SJSA1 (cell line): ENCODE measurements at places on chromosomes 16 and 17.
A peak's percentile ranks its signal among the peaks of the same experiment; 100 is the strongest.

GRCh38 chr17:29461483-29462206 lies 71.5 kb downstream of the TAOK1 start:
- no peak overlapping the region for H3K27ac ChIP-seq
- no peaks in the 10 kb centered on the region for H3K4me1 ChIP-seq
- no peak overlapping the region for H3K4me3 ChIP-seq
- no peak for DNase-seq

GRCh38 chr16:52191531-52192134 lies 355.3 kb downstream of the TOX3 start:
- no peak overlapping the region for H3K4me3 ChIP-seq
- H3K27ac ChIP-seq = no peak overlapping the region
- no peaks in the 10 kb centered on the region for H3K4me1 ChIP-seq
- H3K36me3 ChIP-seq = no peaks in the 10 kb centered on the region
- DNase-seq = peak; percentile 25
- H3K27me3 ChIP-seq = no peaks in the 10 kb centered on the region

GRCh38 chr17:1197781-1198490 lies 18.2 kb upstream of the ABR start:
- peaks cover 12% of the 10 kb centered on the region for H3K4me1 ChIP-seq
- no peak overlapping the region for H3K4me3 ChIP-seq
- no peaks in the 10 kb centered on the region for H3K27me3 ChIP-seq
- DNase-seq = no peak

DNA sequence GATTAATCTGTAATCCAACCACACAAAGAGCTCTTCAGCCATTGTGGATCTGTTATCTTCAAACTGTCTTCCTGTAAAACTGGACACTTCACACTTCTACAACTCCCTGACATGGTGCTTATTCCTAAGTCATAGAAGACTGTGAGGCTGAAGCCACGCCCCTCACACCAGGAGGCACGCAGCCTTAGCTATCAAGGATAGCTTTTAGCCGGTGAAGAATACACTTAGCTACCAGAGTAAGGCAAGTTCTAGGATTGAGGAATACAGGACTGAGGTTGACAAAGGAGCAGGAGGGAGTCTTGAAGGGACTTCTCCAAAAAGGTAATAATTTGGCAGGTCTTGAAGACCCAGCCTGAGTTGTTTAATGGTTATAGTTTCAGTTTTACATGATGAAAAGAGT lies 79.8 kb upstream of the GAS7 start:
- no peak overlapping the region for H3K27ac ChIP-seq
- H3K36me3 ChIP-seq = no peaks in the 10 kb centered on the region
- no peak overlapping the region for H3K4me3 ChIP-seq
- no peaks in the 10 kb centered on the region for H3K27me3 ChIP-seq
- DNase-seq = no peak
- H3K4me1 ChIP-seq = no peaks in the 10 kb centered on the region

- no peaks in the 10 kb centered on the region for H3K4me1 ChIP-seq
- no peak overlapping the region for H3K27ac ChIP-seq
- DNase-seq = no peak
- H3K27me3 ChIP-seq = no peaks in the 10 kb centered on the region
- H3K36me3 ChIP-seq = no peaks in the 10 kb centered on the region
Measured at GRCh38 chr16:66588981-66589713, 9.9 kb downstream of the CMTM2 start.

DNA sequence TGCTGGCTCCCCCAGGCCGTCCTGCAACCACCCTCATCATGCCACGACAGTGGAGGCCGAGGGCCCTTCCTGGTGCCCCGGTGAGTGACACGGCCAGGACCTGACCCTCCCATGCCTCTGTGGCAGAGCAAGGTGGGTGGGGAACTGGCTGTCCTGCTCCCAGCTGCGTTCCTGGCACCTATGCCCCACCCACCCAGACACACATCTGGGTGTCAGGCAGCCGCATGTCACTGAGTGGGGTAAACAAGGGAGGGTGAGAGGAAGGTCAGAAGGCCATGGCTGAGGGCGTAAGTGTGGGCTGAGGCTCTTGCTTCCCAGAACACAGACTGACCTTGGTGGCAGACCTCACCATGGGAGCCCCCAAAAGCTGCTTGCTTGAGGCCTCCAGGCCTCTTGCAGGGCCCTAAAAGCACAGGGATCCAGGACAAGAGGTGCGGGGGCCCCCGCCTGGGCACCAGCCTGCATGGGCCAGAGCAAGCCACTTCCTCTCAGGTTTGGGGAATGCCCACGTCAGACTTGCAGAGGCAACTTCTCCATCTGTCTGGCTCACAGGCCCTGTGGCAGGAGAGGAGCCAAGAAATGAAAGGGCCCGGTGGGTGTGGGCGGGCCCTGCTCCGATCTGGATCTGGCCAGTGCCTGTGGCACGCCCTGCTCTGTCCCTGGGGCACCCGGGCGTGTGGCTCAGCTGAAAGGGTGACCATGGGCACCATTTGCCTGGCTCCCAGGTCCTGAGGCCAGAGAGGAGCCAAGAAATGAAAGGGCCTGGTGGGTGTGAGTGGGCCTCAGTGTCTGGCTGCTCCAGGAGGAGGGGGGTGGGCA lies 3.9 kb upstream of the CCDC57 start:
- DNase-seq = peak; percentile 86
- H3K36me3 ChIP-seq = peaks cover 15% of the 10 kb centered on the region
- no peaks in the 10 kb centered on the region for H3K27me3 ChIP-seq
- H3K4me3 ChIP-seq = no peak overlapping the region
- H3K27ac ChIP-seq = peak overlapping the region; percentile 99

DNA sequence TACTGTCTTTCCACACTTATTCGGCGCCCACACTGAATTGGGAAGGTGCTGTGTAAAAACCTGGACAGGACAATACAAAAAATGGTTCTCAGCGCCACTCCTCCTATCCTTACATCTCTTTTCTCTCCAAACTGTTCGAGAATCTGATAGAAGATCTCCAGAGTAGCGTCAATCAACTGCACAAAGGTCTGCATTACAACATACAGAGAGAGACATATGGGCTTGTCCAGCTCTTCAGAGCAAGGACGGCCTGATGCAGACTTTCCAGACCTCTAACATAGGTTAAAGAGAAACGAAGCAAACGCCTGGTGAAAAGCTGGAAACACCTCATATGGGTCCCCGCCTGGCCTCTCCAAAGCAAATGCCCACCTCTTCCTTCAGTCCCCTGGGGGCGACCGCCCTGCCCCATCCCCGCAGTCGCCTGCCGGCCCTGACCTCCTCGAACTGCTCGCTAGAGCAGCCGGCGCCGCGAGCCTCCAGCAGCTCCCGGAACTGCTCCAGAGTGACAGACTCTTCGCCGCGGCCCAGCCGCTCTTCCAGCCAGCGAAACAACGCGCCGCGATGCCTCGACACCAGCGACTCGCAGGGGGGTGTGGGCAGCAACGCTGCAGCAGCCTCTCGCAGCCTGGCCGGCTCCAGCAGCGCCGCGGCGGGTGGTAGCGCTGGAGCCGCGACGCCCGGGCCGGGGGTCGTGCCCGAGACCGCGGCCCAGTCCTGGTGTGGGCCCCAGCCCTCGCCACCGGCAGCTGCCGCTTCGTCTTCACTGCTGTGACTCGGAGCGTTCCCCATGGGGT lies 526 bp downstream of the ZZEF1 start:
- peaks cover 15% of the 10 kb centered on the region for H3K4me1 ChIP-seq
- DNase-seq = peak; percentile 10
- no peaks in the 10 kb centered on the region for H3K27me3 ChIP-seq
- H3K27ac ChIP-seq = peak overlapping the region; percentile 86
- H3K36me3 ChIP-seq = peaks cover 29% of the 10 kb centered on the region

DNA sequence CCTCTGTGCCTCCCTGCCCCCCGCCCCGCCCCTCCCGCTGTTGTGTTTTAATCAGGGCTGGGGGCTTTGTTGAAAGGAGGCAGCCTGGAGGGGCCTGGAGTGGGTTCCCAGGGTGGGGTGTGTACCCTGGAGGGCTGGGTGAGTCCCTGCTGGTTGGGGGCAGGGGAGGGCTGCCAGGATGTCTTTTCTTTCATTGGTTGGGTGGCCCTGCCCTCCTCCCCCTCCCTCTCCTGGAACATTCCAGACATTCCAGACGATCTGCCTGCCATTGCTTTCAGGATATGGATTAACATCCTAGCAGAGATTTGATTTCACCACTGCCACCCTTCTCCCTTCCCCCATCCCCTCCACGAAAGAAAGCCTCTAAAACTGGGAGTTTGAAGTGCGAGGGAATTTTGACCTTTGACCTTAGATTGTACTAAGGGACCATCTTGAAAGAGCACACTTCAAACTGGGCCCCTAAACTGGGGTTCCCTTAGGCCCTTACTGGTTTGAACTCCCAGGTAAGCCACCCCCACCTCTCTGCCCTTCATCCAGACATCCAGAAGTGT lies 25.3 kb downstream of the IGF2BP1 start:
- no peak overlapping the region for H3K4me3 ChIP-seq
- peaks cover 9% of the 10 kb centered on the region for H3K36me3 ChIP-seq
- peaks cover 32% of the 10 kb centered on the region for H3K4me1 ChIP-seq
- no peaks in the 10 kb centered on the region for H3K27me3 ChIP-seq
- peak; percentile 94 for DNase-seq

DNA sequence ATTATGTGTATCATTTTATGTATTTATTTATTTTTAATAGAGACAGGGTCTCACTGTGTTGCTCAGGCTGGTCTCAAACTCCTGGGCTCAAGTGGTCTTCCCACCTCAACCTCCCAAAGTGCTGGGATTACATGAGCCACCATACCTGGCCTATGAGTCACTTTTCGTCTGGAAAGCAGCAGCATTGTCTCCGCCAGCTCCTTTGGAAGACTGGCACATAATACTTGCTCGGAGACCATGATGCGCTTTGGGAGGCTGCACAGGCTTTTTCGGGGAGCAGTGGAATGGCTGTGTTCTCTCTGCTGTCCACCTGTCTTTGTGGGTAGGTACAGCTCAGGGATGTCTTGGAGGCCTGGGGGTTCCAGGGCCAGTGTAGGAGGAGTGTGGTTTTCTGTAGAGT lies 102.2 kb downstream of the AATF start:
- no peaks in the 10 kb centered on the region for H3K4me1 ChIP-seq
- no peaks in the 10 kb centered on the region; the same call in 1 of the 2 replicates for H3K36me3 ChIP-seq
- H3K27ac ChIP-seq = no peak overlapping the region

GRCh38 chr17:75463603-75464002 lies 7.2 kb downstream of the TMEM94 start:
- no peak for DNase-seq
- H3K27ac ChIP-seq = no peak overlapping the region
- H3K27me3 ChIP-seq = no peaks in the 10 kb centered on the region
- H3K4me1 ChIP-seq = peaks cover 14% of the 10 kb centered on the region
- no peak overlapping the region for H3K4me3 ChIP-seq

DNA sequence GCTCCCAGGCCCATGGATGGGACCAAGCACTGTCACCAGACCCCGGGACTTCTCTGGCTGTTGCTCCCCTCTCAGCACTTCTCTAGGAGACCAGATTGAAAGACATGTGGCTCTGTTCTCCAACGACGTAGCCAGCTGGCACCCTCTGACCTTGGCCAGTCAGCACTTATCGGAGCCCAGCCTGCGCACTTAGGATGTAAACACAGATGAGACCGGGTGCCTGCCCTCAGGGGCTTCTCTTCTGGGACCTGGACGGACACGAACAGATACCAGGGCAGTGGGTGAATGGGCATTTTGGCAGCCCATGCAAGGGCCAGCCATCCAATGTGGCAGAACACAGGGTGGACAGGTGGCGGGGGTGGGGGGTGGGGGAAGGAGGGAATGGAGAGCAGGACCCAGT lies 6.6 kb downstream of the ZDHHC1 start:
- no peak overlapping the region for H3K27ac ChIP-seq
- peaks cover 9% of the 10 kb centered on the region for H3K4me1 ChIP-seq
- no peaks in the 10 kb centered on the region for H3K27me3 ChIP-seq
- H3K36me3 ChIP-seq = no peaks in the 10 kb centered on the region
- no peak for DNase-seq

DNA sequence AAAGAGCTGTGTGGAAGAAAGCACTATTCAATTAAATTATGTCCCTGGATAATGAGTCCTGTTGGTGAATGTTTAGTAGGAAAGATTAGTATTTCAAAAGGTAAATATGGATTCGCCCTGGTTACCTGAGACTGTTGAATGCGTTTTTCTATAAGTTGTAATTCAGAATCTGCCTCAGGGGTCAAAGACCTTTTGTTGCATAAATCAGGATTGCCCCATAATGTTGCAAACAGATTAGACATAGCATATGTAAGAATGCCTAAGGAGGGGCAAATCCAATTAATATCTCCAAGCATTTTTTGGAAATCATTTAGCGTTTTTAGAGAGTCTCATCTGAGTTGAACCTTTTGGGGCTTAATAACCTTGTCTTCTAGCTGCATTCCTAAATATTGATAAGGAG lies 70.1 kb upstream of the ARL4D start:
- DNase-seq = no peak
- H3K4me3 ChIP-seq = no peak overlapping the region
- H3K27ac ChIP-seq = no peak overlapping the region
- H3K27me3 ChIP-seq = no peaks in the 10 kb centered on the region

GRCh38 chr16:71930013-71930563 lies 34.8 kb downstream of the IST1 start:
- H3K36me3 ChIP-seq = peaks cover 83% of the 10 kb centered on the region
- no peak for DNase-seq
- no peak overlapping the region for H3K27ac ChIP-seq
- H3K4me3 ChIP-seq = no peak overlapping the region
- H3K4me1 ChIP-seq = peaks cover 32% of the 10 kb centered on the region

GRCh38 chr17:11485336-11486100 lies 112.8 kb upstream of the DNAH9 start:
- no peak for DNase-seq
- H3K27me3 ChIP-seq = no peaks in the 10 kb centered on the region
- no peaks in the 10 kb centered on the region for H3K4me1 ChIP-seq
- no peaks in the 10 kb centered on the region for H3K36me3 ChIP-seq

GRCh38 chr17:79047923-79048825 lies 24.2 kb downstream of the C1QTNF1 start:
- DNase-seq = no peak
- no peaks in the 10 kb centered on the region for H3K4me1 ChIP-seq
- no peaks in the 10 kb centered on the region for H3K36me3 ChIP-seq
- H3K27ac ChIP-seq = no peak overlapping the region
- no peak overlapping the region for H3K4me3 ChIP-seq
- H3K27me3 ChIP-seq = peaks cover 9% of the 10 kb centered on the region

DNA sequence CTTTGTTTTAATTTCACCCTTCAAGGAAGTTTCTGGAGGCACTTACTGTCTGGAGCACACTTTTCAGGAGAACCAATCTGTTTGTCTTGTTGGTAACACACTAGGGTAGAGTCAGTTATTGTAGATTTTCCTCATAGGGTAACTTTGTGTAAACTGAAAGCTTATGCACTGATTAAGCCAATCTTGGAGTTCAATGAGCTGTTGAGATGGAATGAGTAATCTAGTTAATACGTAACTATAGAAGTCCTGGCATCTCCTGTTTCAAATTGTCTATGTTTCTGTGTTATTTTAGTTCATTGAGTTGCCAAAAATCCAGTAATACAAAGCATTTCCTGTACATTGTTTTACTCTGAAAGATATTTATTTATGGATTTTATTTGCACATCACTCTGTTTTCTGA lies 111.6 kb upstream of the HAS3 start:
- peak overlapping the region; percentile 70 for H3K27ac ChIP-seq
- no peaks in the 10 kb centered on the region for H3K36me3 ChIP-seq
- H3K4me3 ChIP-seq = no peak overlapping the region
- no peaks in the 10 kb centered on the region for H3K27me3 ChIP-seq
- H3K4me1 ChIP-seq = peaks cover 43% of the 10 kb centered on the region
- no peak for DNase-seq

GRCh38 chr17:65365169-65365568 lies 196.3 kb downstream of the AXIN2 start:
- H3K4me1 ChIP-seq = peaks cover 12% of the 10 kb centered on the region
- H3K4me3 ChIP-seq = no peak overlapping the region
- no peak for DNase-seq
- no peaks in the 10 kb centered on the region for H3K36me3 ChIP-seq
- no peak overlapping the region for H3K27ac ChIP-seq

- H3K27ac ChIP-seq = no peak overlapping the region
- H3K27me3 ChIP-seq = peaks cover 20% of the 10 kb centered on the region
- no peaks in the 10 kb centered on the region for H3K4me1 ChIP-seq
- no peak overlapping the region for H3K4me3 ChIP-seq
- peaks cover 28% of the 10 kb centered on the region for H3K36me3 ChIP-seq
- DNase-seq = no peak
Measured at GRCh38 chr17:42848093-42848492, 2.9 kb upstream of the AOC3 start.
